Stimulated activated CD8-positive, alpha-beta memory T cell treated with anti-CD3 and anti-CD28 coated beads, Interleukin-4, amount 100 ng/mL, for 1 hour (primary cell): ENCODE measurements at places on chromosomes 6 and 20.

- no peak for DNase-seq
Observed at GRCh38 chr6:169474362-169474761, 220.7 kb upstream of the THBS2 start.

- DNase-seq = no peak
Observed at GRCh38 chr6:158642097-158642601, 2.4 kb downstream of the DYNLT1 start.

- DNase-seq = no peak
Observed at GRCh38 chr6:105898286-105898685, 187.8 kb upstream of the PRDM1 start.

DNA sequence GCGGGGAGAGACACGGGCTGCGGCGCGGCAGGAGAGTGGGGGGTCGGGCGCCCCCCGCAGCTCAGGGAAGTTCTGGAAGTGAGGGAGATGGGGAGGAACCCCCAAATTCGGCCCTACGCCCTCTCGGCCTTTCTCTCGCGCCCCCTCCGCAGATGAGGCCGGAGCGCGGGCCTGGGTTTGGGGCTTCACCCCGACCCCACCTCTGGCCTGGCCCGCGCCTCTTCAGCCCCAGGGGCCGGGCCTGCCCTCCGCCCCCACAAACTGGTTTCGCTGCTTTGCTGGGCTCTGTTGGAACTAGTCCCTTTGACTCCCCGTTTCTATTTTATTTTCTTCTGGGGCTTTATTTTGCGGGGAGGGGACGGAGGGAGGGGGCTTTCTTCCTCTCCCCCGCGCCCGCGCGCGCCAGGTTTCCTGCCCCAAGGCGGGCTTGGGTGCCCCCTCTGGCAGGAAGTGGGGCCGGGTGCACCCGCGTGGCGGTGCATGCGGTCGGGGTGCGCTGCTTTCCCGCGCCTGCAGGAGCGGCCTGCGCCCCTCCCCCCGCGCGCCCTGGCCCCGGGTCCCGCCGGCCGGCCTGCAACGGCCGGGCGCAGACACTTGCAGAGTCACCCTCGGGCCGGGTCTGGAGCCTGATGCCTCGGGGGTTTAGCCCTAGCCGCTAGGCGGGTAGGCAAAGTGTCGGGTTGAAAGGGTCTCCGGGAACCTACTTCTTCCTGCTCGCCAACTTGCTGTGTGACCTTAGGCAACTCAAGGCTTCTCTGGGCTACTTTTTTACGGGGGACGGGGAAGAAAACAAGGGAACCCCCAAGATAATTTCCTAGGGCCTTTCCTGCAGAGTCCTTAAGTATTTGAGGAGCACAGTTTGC, 1.3 kb downstream of the HMGA1 start:
- DNase-seq = no peak

GRCh38 chr6:46329568-46329967, 158.8 kb upstream of the ENPP5 start:
- no peak for DNase-seq

- no peak for DNase-seq
Observed at GRCh38 chr6:138018297-138018696, 88.9 kb downstream of the PERP start.

- DNase-seq = no peak
Observed at GRCh38 chr20:9186396-9186795, 117.5 kb downstream of the PLCB4 start.

GRCh38 chr6:89368107-89368506, 15.6 kb upstream of the UBE2J1 start:
- DNase-seq = peak; percentile 13

- no peak for DNase-seq
Observed at GRCh38 chr6:134177753-134178160, 125.3 kb upstream of the SLC2A12 start.

GRCh38 chr6:116580198-116580597, 8.9 kb downstream of the RWDD1 start:
- DNase-seq = no peak

DNA sequence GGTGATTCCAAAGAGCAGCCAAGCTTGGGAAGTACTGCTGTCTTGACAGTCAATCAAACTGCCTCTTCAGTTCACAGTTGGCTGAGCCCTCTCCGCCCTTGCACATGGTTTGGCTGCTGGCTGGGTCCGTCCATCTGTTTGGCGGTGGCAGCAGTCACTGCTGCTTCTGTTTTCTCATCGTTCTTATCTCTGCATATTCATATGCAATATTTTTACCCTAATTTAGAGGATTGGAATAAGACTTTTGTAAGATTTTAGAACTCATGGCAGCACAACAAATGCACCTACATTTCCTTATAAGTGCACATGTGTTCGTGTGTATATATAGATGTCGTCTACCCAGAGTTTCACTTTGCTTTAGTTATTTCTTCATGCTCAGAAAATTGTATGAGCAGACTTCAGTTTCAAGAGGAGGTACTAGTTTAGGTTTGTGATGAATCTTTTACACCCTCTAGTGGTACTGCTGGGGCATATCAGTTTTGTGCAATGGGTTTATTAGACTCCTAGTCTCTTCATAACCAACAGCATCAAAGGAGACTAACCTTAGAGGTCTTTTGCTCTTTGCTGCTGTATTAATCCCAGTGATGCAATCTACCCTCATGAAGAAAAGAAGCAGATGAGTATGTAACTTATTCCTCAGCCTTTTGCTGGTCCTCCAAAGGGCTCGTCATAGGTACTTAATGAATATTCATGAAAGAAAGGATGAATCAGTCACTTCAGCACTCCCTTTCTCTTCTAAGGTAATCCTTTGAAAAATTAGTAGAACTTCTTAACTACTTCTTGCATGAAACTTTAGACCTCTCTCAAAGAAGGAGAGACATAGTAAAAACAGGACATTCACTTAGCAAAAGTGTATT, 44.3 kb downstream of the KHDC1L start:
- no peak for DNase-seq

DNA sequence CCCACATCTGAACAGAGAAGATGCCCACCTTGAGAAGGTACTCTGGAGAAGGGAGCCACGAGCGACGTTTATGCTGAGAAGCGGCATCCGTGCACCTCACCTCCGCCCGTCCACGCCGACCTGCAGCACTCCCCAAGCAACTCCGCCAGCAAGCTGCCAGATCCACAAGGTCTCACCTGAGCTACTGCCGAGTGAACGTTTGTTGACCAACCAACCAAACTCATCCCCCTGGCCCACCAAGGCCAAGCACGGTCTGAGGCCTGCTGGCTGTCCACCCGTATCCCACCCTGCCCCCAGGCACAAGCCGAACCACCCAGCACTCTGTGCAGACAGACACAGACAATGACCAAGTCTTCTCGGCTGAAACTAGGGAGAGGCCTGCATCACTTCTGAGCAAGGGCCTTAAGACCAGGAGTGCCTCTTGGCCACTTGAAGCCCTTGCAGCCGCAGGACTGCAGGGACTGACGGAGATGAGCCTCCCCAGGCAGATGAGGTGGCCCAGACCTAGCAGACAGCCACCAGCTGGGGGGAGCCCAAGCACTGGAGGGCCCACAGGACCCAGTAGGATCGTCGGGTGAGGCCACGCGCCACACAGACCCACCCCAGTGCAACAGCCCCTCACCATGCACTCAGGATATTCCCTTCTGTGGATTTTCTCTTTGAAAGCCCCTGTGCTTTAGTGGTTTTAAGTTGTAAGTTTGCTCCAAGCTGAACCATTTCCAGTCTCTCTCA, 12.1 kb downstream of the TAF4 start:
- no peak for DNase-seq

DNA sequence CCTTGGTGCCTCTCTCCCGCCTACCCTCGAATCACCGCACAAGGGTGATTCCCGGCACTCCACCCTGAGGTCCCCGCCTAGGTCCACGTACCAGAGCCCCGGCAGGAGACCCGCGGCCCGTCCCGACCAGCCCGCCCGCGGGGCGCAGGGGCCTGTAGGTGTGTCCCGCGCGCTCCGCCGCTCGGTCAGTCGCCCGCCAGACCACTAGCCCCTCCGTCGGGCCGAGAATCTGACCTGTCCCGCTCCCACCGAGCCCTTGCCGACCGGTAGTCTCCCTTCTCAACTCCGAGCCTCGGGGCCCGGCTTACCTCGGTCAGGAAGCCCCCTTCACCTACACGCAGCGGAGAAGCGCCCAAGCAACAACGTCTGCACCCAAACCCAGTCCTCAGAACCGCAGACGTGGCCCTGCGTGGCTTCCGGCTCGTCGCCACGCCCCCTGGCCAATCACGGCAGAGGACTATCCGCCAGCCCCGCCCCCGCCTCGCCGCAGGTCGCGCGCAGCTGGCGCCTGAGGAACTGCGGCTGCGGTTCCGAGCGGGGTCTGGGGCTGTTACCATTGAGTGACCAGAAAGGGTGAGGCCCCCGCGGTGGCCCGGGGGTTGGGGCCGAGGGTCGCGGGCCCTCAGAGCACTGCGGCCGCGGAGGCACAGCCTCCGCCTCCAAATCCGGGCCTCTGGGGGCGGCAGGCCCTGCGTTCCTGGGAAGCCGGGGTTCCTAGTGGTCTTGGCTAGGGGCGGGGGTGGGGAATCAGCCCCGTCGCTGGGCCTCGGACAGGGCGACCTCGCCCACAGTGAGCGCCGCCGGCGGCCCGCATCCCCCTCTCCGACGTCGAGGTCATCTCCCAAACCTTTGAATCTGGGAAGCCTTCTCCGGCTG, at the start of the genes PGM3 and RWDD2A:
Gene PGM3 (minus strand): TSS at position 395 of the 876 bp plus-strand sequence. CDS start 2,253 bp downstream, outside the sequence.
Gene RWDD2A (plus strand): TSS at position 487 of the 876 bp plus-strand sequence. CDS start 1,095 bp downstream, outside the sequence.
- peak; percentile 74 for DNase-seq

DNA sequence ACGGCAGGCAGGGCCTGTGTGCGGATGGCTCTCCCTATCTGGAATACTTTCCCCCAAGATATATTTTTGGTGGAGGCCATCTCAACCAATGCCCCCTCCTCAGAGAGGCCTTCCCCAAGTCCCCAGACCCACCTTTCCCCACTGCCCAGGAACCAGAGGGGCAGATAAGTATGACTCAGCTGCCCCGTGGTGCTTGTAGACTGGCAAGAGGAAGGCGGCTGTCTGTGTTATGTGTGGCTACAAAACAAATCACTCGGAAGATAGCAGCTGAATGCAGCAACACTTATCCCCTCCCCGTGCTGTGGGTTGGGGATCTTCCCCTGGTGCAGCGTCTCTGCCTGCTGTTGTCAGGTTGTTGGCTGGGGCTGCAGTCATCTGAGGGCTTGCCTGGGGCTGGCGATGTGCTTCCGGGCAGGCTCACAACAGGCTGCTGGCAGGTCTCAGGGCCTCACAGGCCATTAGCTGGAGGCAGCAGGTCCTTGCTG, 7.1 kb downstream of the NPEPL1 start:
- DNase-seq = no peak
